ENCODE measurements at places on chromosomes 5 and 9.

DNA sequence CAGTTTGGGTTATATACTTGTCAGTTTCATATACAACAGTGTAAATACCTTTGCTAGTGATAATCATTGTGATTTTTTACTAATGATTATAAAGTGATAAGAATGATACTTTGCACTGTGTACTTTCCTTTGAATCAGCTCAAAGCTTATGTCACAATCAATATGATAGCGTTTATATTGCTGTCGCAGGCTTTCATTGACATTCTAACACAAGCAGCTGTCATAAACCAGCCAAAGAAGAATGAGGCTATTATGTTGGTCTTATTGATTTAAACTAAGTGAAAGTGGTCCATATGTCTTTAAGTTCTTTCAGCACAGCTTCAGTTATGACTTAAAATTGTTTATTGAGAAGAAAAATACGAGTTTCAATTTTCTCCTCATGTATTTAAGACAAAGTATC lies 272.7 kb upstream of the RGMB start:
- DNase-seq: no peak

DNA sequence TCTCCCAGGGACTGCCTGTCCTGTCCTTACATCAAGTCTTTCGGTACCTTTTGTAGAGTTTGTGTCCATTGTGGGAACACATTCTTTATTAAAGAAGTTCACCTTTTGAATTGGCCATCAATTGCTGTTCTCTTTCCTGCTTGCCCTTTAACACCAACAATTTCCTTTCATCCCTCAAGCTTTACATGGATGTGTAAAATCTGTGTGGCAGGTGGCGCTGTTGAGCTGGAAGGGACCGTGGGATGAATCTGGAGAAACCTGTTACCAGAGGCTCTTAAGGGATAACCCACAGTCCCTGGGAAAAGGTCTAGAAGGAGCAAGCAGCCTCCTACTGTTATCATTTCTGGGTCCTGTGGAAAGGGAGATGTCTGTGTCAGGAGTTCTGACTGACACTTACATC lies 7.9 kb upstream of the ZFP62 start:
- peak; percentile 88 for DNase-seq

- no peak for DNase-seq
Measured at GRCh38 chr5:134506054-134507039, 19.1 kb upstream of the JADE2 start.

- no peak for DNase-seq
Measured at GRCh38 chr9:115689331-115689730, 464.3 kb upstream of the PAPPA start.

GRCh38 chr5:34576891-34577666 lies 79.0 kb upstream of the RAI14 start:
- no peak for DNase-seq

- DNase-seq: no peak
Measured at GRCh38 chr5:90690307-90690706, 131.7 kb downstream of the ADGRV1 start.

GRCh38 chr5:179430193-179431175 lies 85.2 kb upstream of the ADAMTS2 start:
- no peak for DNase-seq

GRCh38 chr9:73059247-73059646 lies 92.4 kb upstream of the ANXA1 start:
- DNase-seq: no peak

DNA sequence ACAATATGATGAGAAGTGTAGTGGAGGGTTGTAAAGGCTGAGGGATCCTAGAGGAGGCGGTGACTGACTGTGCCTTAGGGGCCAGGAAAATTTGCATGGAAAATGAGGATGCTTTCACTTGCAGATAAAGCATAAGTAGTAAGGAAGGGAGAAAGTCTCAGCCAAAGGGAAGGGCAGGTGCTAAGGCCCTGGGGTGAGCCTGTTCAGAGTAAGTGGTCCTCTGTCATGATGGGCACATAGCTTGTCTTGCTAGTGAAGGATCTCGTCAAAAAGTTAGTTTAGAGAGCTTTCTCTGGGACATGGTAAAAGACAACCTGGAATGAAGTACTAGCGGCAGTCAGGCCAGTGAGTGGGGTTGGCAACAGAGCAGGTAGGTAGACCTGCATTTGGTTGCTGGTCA lies 75.4 kb upstream of the CPLX2 start:
- no peak for DNase-seq

DNA sequence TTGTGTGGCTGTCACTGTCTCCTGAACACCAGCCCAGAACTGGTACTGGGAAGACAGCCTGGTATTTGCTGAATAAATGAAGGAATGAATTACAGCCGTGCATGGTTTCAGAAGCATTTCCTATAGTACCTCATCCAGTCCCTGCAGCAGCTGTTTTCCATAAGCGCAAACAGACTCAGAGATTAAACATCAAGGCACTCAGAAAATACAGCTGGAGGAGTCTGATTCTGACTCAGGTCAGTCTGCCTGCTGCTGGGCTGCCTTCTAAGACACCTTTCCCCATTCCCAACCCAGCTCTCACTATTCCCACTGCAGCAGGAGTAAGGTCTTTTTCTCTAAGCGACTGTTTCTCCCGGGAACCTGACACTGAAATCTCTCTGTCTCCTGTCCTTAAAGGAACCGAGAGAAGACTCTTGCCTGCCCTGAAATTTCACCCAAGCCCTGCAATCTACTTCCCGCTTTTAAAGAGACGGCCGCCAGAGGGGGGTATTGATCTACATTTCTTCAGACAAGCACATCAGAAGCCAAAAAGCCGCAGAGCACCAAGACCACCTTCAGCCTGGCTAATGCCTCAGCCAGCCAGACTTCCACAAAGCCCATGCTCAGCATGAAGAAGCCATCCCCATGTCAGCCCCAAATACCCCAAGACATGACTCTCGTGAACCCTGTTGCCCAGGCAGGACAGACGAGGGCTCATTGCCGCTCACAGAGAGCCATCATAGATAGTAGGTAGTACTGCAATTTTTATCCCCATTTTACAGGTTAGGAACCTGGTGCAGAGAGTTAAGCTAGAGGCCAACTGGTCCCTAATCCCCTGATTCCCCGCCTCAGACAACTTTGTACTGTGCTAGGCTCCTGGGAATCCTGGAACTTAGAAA lies 5.4 kb upstream of the FOXI1 start:
- peak; percentile 79 for DNase-seq

DNA sequence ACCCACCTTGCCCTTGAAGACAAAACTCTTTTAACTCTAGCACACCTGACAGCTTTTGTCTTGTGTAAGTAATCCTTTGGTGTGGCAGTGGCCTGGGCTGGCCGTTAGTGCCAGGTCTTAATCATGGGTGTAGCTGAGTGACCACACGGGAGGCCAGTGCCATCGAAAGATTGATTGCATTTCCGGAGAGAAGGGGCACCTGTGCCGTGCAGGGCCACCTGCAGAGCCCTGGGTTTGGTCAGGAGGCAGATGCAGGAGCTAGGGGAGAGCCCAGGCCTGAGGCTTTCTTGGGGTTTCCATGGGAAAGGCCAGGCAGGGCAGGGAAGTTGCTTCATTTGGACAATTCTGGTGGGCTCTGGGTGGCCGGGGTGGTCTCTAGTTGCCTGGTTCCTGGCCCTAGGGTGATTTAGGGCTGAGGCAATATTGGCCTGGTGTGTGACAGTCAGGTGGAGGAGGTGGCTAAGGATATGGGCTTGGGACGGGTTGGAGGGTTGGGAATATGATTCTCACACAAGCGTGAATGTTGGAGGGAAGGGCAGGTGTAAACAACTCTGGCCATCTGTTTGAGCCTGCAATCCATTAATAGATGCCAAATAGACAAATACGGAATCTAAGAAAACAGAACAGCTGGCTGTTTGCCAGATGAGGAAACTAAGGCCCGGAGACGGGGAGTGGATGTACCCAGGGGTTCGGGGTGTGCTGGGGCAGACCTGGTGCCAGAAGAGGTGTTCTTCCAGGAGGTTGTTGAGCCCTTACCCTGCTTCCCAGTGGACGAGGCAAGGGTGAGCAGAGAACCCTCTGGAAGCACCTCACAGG lies 4.6 kb downstream of the DBH start:
- DNase-seq: no peak

GRCh38 chr5:17399931-17400330 lies 98.1 kb upstream of the TAF11L2 start:
- no peak for DNase-seq

GRCh38 chr9:32508728-32509127 lies 17.3 kb downstream of the RIGI start:
- DNase-seq: no peak

- DNase-seq: no peak
Measured at GRCh38 chr9:5449521-5450358, 602 bp upstream of the CD274 start.

DNA sequence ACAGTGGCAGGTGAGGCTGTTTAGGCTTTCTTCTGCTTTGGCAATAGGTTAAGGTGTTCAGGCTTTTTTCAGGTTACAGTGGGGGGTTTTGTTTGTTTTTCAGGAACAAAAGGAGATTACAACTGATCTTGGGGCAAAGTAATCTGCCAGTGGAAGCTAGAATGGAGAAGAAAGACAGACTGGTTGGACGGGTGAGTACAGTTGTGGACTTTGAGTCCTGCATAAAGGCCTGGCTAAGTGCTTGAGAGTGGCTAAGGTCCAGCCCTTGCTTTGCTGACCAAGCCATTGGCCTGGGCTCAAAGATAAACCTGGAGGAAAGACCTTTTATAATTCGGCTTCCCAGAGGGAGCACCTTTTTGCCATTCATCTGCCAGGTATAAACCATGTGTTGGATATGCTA lies 63.1 kb downstream of the MTMR12 start:
- DNase-seq: no peak

DNA sequence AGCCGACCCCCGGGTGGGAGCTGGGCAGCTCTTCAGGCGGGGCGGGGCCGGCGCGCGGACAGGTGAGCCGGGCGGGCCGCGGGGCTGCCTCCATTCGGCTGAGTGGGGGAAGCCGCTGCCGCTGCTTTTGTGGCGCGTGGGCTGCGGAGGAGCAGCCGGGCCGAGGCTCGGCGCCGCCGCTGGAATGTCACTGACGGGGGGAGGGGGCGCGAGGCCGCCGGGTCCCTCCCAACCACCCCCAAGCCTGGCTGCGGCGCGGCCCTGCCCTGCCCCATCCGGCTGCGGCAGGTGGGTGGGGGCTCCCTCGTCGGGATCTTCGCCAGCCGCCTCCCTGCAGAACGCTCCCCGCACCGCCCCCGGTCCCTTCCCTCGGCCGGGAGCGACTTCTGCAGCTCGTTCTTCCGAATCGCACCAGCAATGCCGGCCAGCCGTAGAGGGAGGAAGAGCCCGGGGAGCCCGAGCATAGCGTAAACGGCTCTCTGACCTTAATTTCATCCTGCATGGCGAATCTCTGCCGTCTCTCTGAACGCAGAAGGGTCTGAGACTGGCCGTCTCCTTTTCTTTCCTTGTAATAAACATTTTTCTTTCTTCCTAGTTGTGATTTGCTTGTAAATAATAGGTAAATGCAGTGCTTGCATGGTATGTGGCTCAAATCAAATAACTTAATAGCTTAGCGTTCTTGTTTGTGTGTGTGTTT lies 505 bp downstream of the SPTAN1 start:
- peak; percentile 68 for DNase-seq

DNA sequence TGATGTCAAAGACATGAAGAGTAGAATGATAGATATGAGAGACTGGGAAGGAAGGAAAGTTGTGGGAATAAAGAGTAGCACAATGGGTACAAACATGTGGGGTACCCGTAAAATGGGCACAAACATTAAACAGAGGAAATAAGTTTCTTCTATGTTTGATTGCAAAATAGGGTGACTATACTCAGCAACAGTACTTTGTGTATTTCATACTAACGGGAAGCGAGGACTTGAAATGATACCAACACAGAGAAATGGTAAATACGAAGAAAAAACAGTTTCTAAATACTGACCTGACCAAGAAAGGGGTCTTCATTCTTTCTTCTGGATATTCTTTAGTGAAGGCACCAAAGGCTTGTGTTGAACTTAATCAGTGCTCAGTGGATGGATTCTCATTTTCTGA lies 31.1 kb downstream of the ATP6V0E1 start:
- no peak for DNase-seq

DNA sequence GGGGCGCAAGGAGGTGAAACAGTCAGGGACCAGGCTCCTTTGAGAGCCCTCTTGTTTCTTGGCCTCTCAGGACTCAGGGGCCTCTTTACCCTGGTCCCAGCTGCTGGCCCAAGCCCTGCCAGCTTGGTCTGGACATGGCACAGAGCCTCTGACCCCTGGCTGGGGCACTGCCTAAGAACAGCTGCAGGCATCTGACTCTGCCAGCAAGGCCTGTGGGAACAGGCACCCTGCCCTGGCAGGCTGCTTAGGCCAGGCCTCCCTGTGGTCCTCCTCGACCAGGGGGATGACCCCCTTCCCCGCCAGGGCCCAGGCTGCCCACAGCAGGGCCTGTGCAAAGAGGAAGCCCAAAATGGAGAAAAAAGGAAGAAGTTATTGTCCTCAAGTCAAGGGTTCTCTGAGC lies 25.5 kb downstream of the OLFML2A start:
- no peak for DNase-seq

GRCh38 chr5:138869763-138870500 lies 5.2 kb downstream of the LRRTM2 start:
- no peak for DNase-seq

GRCh38 chr9:38419181-38419580 lies 5.1 kb downstream of the IGFBPL1 start:
- no peak for DNase-seq

DNA sequence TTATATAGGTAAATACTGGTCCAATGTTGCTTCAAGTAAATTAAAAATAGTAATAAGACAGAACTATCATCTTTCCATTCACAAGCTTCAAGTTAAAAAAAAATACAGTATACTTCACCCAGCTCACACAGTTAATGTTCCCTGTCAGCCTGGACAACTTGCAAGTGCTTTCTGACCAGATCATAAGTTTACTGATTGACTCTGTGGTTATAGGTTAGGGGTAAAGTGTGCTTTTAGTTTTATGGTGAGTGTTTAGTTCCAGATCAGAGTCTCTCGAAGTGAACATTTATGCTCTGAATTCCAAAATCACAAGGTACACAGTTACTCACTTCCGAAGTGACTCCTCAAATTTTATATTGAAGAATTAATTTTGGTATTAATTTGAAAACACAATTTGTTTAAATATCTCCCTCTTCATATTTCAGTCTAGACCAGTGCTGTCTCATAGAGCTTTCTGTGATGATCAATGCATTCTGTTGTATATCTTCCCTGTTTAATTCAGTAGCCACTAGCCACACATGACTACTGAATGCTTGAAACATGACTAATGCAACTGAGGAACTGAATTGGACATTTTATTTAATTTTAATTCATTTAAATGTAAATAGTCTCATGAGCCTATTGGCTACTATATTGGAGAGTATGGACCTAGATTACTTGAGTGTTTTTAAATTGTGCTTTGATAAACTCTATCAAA lies 90.7 kb downstream of the MEF2C start:
- no peak for DNase-seq

DNA sequence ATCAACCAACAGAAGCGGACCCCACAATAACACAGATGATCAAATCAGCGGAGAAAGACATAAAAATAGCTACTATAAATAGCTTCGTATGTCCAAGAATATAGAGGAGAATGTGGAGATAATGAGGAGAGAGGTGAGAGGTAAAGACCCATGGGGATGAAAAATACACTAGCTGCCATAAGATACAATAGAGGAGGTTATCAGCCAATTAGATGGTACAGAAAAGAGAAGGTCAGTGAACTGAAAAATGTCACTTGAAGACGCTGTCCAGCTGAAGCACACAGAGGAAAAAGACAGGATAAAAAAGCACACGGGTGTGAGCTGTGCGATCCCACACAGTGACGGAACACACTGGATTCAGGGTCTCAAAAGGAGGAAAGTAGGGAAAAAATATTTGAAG lies 73.4 kb downstream of the OLFM1 start:
- DNase-seq: no peak

- no peak for DNase-seq
Measured at GRCh38 chr9:107660976-107661375, 171.4 kb upstream of the KLF4 start.

- DNase-seq: no peak
Measured at GRCh38 chr9:5633243-5633642, 4.3 kb downstream of the RIC1 start.
